ENCODE measurements at places on chromosomes 6 and 20.

- no peak for DNase-seq
These were observed 206.5 kb downstream of the TPBG start for GRCh38 chr6:82570083-82570482.

- no peak for DNase-seq
These were observed 169.5 kb upstream of the THEMIS start for GRCh38 chr6:128070406-128070805.

DNA sequence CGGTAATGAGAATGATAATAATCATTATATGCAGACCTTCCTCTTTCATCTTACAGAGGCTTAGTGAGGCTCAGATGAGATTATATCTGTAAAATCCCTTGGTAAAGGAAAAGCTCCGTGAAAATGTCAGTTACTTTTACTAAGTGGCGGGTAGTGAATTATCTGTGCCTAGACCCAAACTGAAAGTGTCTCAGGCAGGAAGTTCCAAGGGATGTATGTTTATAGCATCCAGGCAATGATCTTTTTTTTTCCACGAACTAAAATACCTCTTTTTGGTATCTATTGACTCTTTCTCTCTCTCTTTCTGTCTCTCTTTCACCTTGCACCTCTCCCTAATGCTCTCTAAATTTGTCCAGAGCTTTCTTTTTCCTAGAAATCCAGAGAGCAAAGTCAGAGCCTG is 5.0 kb downstream of the TCF21 start:
- peak; percentile 31 for DNase-seq

DNA sequence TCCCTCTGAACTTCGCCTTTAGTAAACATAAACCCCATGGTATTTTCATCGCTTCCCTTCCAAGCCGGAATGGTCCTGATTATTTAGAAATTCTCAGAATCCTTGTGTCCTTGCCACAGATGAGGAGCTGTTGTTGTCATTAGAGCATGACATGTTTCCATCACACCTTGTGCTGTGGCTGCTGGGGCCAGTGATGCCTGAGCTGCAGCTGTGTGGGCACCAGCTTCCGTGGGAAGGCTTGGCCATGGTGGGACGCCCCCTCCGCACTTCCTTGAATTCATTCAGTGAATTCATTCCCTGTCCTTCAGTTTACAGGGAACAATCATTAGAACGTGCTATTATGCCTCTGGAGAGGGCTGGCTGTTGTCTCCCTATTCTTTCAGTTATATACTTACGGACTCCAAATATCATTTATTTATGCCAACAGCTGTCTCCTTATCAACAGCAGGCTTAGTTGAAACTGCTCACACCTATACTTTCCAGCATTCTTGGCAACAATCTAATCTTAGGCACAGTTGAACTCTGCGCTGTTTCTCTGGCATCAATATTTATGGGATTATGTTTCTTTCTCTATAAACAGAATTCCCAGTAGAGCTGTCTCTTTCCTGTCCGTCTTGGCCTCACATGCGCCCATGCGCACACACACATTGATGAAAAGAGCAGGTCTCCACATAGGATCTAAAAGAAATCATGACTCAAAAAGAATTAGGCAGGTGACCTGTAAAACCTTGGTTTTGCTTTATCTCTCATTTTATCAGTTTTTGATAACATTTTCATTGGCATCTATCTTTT is 9.0 kb downstream of the ADGRF1 start:
- DNase-seq: no peak

DNA sequence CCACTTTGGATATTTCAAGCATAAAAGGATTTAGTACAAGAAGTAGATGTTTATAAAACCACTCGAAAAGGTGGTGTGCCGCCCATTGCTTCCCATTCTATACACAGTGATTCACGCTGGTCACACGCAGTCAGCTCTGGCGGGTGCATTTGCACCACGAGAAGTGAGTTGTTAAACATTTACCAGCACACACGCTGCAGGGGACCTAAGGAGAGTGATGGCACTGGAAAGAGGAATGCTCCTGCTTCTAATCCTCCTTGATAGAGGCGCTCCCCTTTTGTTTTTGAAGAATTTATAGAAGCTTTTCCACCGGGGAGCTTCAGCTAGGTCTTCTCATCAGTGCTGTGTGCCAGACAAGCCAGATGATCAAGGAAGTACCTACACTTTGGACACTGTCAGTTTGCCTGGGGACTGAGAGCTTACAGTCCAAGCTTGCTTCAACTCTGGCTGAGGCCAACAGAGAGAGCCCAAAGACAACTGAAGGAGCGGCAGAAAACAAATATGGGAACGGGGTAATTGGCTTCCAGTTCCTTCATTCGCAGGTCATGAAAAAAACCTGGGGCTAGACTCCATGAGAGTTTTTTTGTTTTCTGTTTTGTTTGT is 31.2 kb downstream of the MUC22 start:
- DNase-seq: no peak

GRCh38 chr20:37932074-37932473 is 29.1 kb downstream of the VSTM2L start:
- DNase-seq: no peak

DNA sequence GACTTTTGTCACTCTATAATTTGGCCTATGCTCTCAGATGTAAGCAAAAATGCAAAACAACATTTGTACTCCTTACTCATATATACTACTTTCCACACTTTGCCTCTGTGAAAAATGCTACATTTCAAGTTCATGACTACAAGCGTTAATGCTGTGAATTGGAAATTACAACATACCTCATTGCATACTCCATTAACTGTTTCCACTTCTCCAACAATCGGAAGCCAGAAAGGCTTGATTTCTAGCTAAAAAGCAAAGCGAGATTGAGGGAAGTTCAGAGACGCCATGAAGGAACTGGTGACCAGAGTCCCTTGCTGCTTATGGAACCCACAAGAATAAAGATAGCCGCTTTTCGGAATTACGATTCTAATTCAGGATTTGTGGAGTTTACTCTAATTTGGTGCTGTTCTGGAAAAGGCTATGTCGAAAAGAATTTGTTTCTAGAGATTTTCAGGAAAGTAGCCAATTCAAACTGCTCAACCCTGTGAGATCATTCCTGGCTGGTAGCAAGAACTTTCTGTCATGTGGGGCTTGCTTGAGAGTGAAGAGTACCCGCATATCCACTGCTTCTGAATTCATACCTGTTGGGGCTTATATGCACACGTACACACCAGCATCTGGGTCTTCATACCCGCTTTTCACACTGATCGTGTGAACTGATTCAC is 98.0 kb upstream of the CITED2 start:
- DNase-seq: peak; percentile 68

- DNase-seq: no peak
These were observed 164.7 kb downstream of the SCP2D1 start for GRCh38 chr20:18978311-18978710.

GRCh38 chr20:47183367-47183766 is 173.1 kb downstream of the ZMYND8 start:
- DNase-seq: no peak

GRCh38 chr6:70110126-70111022 is 192.5 kb downstream of the COL9A1 start:
- no peak for DNase-seq

GRCh38 chr20:5949943-5950270 is 426 bp downstream of the TRMT6 start:
- no peak for DNase-seq

GRCh38 chr6:129096651-129097290 is 213.8 kb downstream of the LAMA2 start:
- no peak for DNase-seq

DNA sequence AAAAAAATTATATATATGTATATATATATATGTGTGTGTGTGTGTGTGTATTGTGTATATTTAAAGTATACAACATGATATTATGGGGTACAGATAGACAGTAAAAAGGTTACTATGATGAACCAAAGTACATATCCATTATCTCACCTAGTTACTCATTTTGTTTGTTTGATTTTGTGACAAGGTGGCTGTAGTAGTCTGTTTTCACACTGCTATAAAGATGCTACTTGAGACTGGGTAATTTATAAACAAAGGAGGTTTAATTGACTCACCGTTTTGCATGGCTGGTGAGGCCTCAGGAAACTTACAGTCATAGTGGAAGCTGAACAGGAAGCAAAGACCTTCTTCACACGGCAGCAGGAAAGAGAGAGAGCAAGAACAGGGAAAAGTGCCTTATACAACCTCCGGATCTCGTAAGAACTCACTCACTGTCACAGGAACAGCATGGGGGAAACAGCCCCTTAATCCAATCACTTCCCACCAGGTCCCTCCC is 30.2 kb upstream of the DACT2 start:
- DNase-seq: no peak

DNA sequence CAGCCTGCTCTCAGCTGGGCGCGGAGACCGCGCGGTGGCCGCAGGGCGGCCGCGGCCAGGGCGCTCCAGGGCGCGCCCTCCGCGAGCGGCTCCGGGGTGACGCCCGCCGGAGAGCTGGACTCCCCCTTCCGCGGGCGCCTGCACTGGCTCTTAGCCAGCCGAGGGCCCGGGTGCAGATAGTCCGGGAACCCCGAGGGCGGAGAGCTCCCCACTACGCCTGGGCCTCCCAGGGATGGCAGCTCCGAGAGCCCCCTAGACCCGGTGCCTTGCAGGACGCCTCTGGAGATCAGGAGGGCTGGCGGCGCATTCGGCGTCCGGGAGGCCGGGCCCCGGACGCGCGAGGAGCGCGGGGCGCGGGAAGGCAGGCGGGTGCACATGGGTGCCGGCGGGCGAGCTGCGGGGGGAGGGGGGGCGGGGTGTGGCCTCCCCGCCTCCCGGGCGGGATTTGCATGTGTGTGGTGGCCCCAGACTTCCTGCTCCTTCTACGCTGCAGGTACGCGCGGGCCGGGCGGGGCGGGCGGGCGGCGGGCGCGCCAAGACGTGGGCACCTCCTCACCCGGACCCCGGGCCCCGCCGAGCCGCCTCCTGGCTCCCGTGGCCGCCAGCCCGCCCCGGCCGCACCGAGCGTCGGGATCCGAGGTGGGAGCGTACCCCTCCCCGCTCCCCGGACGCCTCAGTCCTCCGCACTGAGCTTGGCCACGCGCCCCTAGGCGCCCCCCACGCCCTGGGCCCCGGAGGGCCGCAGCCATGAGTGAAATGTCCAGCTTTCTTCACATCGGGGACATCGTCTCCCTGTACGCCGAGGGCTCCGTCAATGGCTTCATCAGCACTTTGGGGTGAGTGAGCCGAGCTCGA is at the start of gene ITPR3:
Gene ITPR3, plus strand, starts transcription at position 467 of the 855 bp plus-strand sequence. Its CDS starts 281 bp downstream, at position 748.
- no peak for DNase-seq

DNA sequence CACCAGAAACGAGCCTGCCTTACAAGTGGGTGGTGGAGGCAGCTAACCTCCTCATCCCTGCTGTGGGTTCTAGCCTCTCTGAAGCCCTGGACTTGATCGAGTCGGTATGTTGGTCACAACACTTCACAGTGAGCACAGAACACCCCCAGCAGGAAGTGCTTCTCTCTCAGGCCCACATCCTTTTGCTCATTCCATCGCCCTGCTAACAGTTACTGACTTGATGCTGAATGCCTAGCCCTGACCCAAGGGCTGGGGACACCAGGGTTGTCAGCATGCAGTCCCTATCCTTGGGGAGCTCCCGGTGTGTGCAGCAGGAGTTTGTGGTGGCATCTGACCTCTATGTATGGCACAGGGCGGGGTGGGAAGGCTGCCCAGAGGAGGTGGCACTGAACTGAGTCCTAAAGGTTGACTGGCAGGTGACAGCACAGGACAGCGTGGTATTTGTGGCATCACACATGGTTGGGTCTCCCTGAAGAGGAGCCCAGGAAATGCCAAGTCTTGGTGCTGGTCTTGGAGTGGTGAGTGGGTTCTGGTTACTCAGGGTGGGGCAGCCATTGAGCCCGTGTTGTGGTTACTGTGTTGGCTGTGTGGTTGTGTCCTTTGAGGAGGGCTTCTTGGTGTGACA is 26.7 kb downstream of the GTSF1L start:
- DNase-seq: no peak

DNA sequence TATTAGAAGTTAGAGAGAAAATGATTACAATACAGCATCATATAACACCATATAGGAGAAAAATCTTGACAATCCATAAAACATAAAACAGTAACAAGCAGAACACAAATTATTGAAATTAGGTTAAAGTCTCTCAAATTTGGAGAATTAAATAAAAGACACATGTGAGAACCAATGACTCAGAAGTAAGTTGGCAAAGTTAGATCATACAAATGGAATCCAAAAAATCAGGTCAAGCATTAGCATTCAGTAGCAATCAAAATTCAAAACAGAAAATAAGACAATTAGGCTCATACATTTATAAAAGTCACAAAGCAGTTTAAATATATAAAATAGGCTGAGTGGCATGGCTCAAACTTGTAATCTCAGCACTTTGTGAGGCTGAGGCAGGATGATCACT is 775.6 kb downstream of the PHF3 start:
- no peak for DNase-seq

GRCh38 chr6:15423286-15423993 is 177.6 kb downstream of the JARID2 start:
- DNase-seq: no peak

- no peak for DNase-seq
These were observed 4.9 kb downstream of the RIMS4 start for GRCh38 chr20:44805335-44805978.

- DNase-seq: no peak
These were observed 6.4 kb downstream of the SRPK1 start for GRCh38 chr6:35914536-35914935.

GRCh38 chr20:63934271-63935068 is 21.7 kb downstream of the UCKL1 start:
- DNase-seq: no peak

DNA sequence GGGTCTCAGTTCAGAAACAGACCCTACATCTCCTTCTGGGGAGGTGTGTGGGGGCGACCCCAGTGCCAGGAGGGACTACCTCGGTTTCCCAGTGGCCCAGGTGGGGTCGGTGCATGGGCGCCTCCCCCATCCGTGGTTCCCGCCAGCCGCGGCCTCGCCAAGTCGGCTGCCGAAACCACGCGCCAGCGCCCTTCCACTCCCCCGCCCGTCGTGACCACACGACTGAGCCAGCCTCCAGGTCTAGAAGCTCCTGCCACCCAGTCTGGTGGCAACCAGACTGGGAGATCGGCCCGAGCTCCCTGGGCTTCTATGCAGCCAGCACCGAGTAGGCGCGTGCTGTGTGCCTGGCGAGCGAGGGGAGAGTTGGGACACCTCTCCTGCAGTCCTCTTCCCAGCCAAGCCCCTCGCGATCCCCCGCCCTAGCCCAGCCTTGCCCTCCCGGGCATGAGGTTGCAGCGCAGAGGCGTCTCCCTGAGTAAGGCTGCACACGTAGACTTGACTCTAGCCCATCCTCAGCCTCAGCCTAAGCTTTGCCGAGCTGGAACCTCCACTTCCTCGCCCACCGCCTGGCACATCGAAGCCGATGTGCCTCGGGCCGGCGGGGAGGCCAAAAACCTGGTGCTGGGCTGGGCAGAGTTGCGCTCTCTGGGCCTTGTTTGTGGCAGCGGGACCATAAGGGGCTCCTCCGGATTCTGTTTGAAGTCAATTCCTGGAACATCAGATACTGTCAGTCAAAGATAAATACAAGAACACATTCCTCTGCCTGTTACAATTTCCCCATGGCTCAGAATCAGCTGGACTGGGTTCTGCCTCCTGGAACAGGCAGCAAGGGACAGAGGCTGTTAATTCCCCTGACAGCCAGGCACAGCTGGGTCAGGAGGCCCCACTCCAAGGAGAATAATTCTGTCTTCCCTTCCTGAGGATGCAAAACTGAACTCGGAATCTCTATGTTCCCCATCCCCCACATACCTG is 1.5 kb upstream of the CPNE5 start:
- no peak for DNase-seq

GRCh38 chr20:60365064-60365666 is 406.9 kb downstream of the CDH26 start:
- DNase-seq: no peak

All from umbilical cord (tissue), 2 donors.